Right renal pelvis (tissue), 4 donors: ENCODE measurements at places on chromosomes 16 and 17. TPM values are rescaled to one million over a fixed set of nuclear protein-coding genes. Genes with fewer than 3 reads are reported as not detected.

GRCh38 chr16:78996790-78997189 is 603.7 kb downstream of the MAF start:
- no peak for DNase-seq

GRCh38 chr17:4626734-4627256 is 14.7 kb downstream of the ALOX15 start:
- DNase-seq, result no peak

GRCh38 chr16:29009050-29009837 is 24.4 kb downstream of the LAT start:
- DNase-seq, result no peak

- no peak for DNase-seq
Observed at GRCh38 chr16:80459966-80460365, 80.8 kb upstream of the DYNLRB2 start.

DNA sequence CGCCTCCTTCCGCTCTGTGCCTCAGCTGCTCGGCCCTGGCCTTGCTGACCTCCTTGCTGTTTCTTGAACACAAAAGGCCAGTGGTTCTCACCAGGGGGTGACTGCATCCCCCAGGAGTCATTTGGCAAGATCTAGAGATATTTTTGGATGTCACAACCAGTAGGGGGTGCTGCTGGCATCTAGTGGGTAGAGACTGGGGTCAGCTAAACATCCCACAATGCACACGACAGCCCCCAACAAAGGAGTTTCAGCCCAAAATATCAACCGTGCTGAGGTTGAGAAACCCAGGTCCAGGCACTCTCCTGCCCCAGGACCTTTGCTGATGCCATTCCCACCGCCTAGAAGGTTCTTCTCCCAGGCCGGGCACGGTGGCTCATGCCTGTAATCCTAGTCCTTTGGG is 39.7 kb downstream of the ABCC6 start:
- no peak for DNase-seq

DNA sequence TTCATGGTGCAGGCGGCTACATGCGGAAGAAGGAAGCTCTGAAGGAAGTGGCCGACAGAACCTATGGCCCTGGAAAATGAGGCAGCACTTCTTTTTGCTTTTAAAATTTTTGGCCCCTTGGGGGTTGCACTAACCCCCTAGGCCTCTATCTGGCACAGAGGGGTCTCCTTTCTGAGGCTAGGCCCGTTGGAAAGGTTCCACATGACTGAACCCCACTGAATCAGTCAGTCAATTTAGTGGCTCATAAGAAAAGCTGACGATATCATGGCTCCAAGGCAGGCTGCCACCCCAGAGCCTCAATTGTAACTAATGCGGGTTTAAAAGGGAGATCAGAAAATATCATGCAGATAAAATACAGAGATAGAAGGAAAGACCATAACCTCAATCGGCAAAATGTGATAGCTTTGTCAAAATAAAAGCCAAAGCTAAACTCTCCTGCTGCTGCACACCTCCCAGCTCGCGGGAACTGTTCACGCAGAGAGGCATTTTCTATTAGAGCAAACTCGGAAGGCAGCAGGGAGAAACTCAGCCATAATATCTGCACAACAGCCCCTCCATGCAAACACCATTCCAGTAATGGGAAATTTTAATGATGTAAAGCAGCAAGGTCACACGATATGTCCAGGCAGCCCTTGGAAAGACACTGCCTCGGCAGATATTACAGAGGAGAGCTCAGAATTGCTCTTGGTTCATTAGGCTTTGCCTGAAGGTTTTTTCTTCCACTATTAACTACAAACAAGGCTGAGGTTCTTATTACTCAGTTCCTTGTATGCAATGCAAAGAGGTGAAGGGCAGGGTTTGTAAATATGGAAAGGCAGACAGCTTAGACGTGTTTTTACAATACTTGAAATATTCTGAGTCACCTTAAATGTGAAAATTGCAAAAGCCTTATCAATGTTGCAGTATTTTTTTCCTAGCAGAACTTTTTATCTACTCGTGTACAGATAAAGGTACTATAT is 200.4 kb upstream of the PMFBP1 start:
- peak; percentile 7 for DNase-seq

DNA sequence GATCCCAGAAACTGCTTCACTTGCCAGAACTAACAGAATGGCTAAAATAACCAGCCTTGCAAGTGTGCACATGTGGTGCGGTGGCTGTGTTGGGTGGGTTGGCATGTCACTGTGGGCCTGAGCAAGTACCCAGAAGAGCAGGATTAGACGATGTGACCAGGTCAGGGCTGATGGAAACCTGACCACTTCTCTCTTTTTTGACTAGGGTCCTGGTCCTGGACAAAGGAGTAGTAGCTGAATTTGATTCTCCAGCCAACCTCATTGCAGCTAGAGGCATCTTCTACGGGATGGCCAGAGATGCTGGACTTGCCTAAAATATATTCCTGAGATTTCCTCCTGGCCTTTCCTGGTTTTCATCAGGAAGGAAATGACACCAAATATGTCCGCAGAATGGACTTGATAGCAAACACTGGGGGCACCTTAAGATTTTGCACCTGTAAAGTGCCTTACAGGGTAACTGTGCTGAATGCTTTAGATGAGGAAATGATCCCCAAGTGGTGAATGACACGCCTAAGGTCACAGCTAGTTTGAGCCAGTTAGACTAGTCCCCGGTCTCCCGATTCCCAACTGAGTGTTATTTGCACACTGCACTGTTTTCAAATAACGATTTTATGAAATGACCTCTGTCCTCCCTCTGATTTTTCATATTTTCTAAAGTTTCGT is 16.7 kb downstream of the ANKRD40 start:
- no peak for DNase-seq

GRCh38 chr16:89560378-89561141 is at the start of gene RPL13:
RPL13 (plus strand) TSS chr16:89560682; CDS start chr16:89560960, 278 bp downstream.
- DNase-seq, result peak; percentile 90

GRCh38 chr16:75250809-75251279 is 580 bp downstream of the BCAR1 start:
- DNase-seq, result no peak

DNA sequence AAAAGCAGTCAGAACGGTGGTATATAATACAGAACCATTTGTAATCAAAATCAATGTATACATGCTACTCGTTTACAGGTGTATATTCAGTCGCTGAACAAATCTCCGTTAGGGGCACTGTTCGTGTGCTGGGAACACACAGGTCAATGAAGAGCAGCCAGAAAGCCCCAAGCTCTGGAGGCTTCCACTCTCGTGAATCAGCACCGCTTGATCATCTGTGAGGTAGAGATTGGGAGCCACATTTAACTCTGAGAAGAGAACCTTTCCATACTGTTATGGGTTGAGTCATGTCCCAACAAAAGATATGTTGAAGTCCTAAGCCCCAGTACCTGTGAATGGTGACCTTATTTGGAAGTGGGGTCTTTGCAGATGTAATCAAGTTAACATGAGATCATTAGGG is 5.4 kb upstream of the CYTH1 start:
- DNase-seq, result no peak

DNA sequence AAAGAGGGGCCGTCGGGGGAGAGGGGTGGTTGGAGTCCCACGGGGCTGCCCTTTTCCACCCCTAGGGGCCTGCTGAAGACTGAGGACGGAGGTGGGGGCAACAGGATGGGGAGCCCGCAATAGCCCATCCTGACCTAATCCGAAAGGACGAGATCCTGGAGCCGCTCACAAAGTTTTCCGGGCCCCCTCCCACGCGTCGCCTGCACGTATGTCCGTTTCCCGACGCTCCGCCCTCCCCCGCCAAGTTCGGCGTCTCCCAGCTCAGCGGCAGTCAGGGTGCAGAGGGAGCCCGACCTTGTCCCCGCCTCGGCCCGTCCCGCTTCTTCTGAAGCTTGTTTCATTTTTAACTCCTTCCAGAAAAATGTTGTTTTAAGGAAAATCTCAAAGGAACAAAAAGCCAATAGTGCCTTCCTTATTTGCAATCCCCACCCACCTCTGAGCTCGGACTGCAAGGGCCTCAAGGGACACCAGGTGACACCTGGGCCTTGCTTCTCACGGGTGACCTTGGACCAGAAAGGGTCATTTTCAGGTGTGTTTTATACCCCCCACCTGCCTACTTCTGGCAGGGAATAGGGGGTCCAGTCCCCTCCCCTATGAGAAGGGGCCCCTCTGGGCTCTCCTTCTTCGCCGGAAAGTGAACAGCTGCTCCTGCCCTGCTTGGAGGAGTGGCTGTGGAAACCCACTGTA is 3.4 kb upstream of the ZNF423 start:
- no peak for DNase-seq

- no peak for DNase-seq
Observed at GRCh38 chr17:80998118-80998747, 6.6 kb downstream of the CHMP6 start.

GRCh38 chr17:69198238-69198637 is 30.4 kb downstream of the ABCA10 start:
- DNase-seq, result no peak

GRCh38 chr16:12193692-12194091 is 217.2 kb downstream of the SNX29 start:
- no peak for DNase-seq

DNA sequence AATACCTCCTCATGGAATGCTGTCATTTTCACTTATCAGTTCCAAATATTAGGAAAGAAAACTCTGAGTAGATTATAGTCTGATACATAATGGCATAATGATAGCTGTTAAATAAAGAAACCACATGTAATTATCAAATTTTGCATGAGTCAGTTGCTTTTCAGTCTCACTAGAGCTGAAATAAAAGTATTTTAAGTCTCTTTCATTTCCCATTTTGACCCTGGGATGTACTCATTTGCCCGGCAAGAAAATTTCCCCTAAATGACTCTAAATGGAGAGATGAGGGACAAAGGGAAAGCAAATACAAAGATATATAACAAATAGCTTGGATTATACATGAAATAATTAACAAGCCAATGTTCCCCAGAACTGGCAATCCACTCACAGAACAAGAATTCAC is 47.9 kb upstream of the CPHXL start:
- no peak for DNase-seq

GRCh38 chr16:76683051-76683450 is 405.9 kb downstream of the CNTNAP4 start:
- DNase-seq, result no peak

DNA sequence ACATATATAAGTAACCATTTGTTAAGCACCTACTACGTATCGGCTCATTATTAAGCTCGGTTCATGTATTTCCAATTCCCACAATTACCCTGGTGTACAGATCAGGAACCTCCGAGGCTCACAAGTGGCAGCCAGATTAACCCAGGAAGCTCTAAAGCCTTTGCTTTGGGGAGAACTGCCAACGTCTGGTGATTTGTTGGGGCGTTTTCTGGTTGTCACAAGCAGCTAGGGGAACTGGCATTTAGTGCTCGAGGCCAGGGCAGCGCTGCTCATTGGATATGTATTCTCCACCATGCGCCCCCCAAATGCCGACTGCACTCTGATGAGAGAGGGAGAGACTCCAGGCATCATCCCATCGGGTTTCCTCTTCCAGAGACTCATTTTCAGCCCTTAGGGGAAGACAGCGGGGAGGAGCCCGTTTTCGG is 541 bp downstream of the ZNF18 start:
- DNase-seq, result no peak

- no peak for DNase-seq
Observed at GRCh38 chr17:12222392-12222791, 201.7 kb downstream of the MAP2K4 start.

- DNase-seq, result no peak
Observed at GRCh38 chr17:45227926-45228762, 6.5 kb downstream of the FMNL1 start.

- no peak for DNase-seq
Observed at GRCh38 chr16:84308120-84308519, 13.4 kb downstream of the WFDC1 start.

DNA sequence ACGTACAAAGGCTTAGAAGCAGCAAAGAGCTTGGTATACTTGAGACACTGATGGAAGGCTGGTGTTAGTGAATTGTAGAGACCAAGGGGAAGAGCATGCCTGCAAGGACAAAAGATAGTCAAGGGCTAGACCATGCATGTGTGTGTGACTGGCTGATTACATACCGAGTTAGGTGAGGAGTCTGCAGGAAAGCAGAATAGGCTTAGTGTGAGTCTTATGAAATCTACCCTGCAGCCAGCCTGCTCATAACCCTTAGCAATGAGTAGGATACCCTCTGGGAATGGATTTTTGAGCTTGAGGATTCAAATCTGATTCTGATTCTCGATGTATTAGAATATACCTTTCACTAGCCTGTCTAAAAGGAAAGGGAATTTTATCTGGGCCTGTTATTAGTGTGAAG is 77.0 kb downstream of the TANGO6 start:
- no peak for DNase-seq

GRCh38 chr17:64016231-64016784 is 4.1 kb downstream of the ICAM2 start:
- DNase-seq, result no peak

DNA sequence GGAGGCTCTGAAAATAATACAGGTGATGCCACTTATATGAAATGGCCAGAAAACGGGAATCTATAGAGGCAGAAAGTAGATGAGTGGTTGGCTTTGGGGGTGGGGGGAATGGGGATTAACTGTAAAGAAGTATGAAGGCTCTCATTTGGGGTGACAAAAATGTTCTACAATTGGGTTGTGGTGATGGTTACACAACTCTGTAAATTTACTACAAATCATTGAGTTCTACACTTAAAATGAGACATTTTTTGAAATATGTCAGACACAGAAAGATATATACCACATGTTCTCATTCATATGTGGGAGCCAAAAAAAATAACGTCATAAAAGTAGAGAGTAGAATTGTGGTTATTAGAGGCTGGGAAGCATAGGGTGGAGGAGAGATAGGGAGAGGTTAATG is 25.7 kb downstream of the ARHGAP17 start:
- DNase-seq, result no peak

DNA sequence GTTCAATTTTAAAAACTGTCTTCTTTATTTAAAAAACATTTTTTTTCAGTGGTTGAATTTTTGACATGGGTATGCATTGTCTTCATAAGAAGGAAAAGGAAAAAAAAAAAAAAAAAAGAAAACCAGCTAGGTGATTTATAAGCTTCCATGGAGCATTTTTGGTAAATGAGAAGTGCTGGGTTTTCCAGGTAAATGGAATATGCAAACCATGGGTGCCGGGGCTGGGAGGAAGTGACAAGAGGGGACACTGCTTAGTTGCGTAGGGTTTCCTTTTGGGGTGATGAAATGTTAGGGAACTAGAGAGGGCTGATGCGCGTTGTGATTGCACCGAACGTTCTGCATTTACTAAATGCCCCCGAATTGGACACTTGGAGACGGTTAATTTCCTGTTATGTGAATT is 217.4 kb upstream of the FOXF1 start:
- DNase-seq, result no peak

DNA sequence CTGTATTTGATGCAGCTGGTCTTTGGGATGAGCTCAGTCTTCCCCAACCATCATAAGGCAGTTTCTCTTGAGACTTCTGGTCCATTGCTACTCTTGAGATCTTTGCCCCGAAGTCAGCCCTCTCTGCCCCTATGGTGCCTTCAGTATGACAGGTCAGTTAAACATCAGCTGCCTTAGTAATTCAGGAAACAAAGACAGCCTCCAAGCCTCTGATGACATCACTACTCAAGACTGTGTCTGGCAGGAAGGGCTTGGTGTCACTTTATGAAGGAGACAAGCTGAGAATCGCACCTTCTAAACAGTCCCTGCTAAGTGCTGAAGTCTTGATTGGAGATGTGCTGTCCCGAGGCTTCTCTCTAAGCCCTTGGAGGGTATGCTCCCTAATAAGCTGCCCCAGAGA is 104.9 kb upstream of the TBX2 start:
- DNase-seq, result no peak

- DNase-seq, result no peak
Observed at GRCh38 chr16:50121721-50122445, 31.2 kb upstream of the TENT4B start.

CHAD gene
- polyA plus RNA-seq, result 3.0 TPM

TBC1D3E gene
- not detected for polyA plus RNA-seq

CHRNE gene
- polyA plus RNA-seq, result 1.3 TPM

PIRT gene
- polyA plus RNA-seq, result 0.21 TPM

SMIM36 gene
- polyA plus RNA-seq, result not detected

PAQR4 gene
- polyA plus RNA-seq, result 8.6 TPM

ZNF205 gene
- 14.5 TPM for polyA plus RNA-seq

ARL4D gene
- 10.5 TPM for polyA plus RNA-seq
